Stimulated activated CD8-positive, alpha-beta memory T cell treated with anti-CD3 and anti-CD28 coated beads, Interleukin-4, amount 100 ng/mL, for 4 hours (primary cell): ENCODE measurements at places on chromosomes 12 and 14.

DNA sequence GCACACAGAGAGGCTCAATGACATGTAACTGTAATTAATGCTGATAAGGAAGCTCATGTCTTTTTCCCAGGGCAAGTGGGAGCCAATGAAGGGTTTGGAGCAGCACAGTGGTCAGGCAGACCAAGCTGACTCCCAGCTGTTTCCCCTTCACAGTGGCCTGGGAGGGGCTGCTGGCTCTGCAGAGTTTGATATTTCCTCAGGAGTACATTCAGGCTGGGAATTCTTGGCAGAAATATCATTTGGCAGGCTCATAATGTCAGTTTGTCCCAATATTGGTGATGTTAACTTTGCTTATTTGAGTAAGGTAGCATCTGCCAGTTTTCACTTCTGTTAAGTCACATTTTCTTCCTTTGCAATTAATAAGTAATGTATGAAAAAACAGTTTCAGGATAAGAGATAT lies 247.0 kb downstream of the EMP1 start:
- no peak for DNase-seq

- no peak for DNase-seq
These were observed 55.0 kb downstream of the CCDC85C start for GRCh38 chr14:99548871-99549515.

DNA sequence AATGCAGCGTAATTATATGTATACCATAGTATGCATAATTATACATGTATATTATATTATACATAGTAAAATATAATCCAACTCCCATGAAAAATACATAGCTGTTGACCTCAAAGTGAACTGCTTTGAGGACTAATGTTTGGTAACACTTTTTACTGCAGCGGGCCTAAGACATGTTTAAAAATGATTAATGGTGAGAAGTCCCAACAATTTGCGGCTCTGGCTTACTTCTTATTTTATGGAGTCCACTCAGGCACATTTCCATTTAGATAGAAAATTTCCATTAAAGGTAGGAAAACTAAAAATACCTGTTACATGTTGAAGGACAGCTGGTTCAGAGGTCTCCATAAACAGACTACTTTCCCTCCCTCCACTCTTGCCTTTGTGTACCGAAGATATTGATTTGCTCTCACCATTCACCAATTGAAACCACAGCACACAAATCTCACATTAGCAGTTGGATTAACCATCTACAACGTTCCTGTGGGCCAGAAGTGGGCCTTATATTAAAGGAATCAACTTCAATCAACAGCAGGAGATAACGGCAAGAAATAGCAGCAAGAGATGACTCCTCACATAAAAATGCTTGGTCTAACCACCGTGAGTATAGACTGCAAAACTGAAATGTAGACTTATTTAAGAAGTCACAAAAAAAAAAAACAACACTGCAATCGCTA lies 14.1 kb upstream of the NT5DC3 start:
- no peak for DNase-seq

GRCh38 chr12:3152892-3153291 lies 75.7 kb downstream of the TSPAN9 start:
- no peak for DNase-seq

DNA sequence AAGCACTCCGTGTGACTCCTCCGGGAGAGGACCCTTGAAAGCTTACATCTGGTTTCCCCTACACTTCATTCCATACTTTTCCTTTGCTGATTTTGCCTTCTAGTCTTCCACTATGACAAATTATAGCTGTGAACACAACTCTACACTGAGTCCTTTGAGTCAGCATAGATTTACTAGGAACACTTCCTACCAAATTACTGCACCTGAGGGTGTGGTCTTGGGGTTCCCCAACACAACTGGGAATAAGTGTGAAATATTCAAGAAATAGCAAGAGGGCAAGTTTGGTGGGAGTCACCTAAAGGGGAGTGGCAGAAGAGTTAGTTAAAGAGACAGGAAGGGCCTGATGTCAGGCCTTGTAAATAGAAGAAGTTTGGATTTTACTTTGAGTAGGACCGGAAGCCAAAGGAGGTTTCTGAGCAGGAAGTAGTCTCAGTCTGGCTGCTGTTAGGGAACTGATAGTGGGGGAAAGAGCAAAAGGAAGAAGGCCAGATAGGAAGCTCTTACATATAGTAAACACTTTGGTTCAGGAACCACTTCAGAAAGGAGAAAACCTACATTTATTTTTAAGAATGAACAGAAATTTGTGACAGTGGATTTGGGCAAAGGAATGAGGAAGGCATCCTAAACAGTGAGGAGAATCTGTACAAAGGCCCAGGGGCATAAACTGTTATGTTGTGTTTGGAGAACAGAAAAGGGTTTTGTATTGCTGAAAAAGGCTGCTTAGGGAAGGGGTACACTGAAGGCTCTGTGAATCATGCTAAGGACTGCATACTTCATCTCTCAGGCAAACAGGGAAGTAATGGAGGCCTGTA lies 14.2 kb downstream of the SEL1L start:
- DNase-seq: no peak

- no peak for DNase-seq
These were observed 10.7 kb upstream of the TCL1B start for GRCh38 chr14:95675486-95675885.

DNA sequence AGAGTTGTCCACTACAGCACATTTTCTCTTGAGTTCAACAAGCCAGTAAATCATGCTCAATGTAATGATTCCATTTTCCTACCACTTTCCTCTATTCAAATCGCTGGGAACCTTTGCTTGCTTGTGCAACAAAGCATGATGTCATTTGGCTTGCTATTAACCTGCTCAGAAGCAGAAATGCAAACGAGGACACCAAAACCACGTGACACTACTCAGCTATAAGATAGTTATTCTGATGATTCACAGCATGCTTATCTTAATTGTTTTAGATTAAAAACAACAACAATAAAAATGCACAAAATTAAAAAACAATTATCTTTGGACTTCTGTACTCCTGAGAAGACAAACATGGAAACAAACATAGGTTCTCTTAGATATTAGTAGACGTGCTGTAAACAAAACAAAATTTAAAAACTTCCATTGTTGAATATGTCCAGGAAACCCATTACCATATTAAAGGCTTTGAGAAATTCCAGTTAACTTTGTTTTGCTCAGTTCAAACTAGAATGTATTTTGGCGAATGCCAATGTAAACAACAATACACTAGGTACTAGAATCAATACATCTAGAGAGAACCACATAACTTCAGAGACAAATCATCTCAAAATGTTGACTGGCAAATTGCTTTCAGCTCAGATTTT lies 77.5 kb upstream of the KRAS start:
- no peak for DNase-seq

- DNase-seq: no peak
These were observed 13.3 kb upstream of the LRRC10 start for GRCh38 chr12:69623970-69624369.

- DNase-seq: no peak
These were observed 43.9 kb downstream of the GUCY2C start for GRCh38 chr12:14652483-14652882.

- no peak for DNase-seq
These were observed 69.8 kb downstream of the SLC6A12 start for GRCh38 chr12:143964-144649.

DNA sequence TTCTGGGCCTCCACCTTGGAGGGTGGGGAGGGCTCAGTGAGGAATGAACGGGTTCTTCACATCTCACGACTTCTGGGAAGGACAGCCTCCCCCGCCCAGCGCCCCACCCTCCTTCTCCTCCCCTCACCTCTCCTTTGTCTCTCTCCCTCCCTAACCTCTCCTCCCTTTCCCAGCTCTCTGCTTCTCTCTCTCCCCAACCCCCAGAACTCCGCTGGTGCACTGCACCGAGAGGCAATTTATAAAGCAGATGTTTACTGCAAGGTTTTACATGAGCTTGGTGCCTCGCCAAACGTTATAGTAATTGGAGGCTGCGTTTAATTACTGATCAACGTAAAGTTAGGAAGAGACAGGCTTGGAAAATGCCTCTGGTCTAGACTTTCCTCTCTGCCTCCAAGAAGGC lies 42.9 kb upstream of the FAM222A start:
- DNase-seq: no peak

DNA sequence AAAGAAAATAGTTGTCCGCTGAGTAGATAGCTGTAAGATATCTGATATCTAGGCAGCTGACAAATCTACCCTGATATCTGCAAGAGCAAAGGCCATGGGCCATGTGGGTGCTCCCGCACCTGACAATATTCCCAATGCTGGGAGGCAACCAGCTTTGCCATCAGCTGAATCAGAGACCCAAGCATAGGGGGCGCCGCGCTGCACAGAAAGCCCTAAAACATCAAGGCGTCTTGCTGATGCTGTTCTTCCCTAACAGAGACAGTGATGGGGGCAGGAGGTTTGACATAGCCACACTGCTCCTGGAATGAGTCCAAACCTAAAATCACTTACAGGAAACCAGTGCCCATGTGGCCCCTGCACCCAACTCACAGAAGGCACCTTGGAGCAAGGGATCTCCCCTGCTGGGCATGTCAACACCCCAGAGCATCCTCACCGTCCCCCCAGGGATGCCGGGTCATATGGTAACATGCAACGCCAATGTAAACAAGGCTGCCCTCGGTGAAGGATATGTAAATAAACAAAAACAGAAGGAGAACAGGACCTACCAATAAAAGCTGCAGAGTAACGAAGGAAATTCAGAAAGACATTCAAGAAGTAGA lies 199.5 kb downstream of the TMEM132D start:
- DNase-seq: no peak

- no peak for DNase-seq
These were observed 84.9 kb upstream of the DUSP6 start for GRCh38 chr12:89437231-89437630.

- no peak for DNase-seq
These were observed 196.7 kb downstream of the ALX1 start for GRCh38 chr12:85476756-85477155.

DNA sequence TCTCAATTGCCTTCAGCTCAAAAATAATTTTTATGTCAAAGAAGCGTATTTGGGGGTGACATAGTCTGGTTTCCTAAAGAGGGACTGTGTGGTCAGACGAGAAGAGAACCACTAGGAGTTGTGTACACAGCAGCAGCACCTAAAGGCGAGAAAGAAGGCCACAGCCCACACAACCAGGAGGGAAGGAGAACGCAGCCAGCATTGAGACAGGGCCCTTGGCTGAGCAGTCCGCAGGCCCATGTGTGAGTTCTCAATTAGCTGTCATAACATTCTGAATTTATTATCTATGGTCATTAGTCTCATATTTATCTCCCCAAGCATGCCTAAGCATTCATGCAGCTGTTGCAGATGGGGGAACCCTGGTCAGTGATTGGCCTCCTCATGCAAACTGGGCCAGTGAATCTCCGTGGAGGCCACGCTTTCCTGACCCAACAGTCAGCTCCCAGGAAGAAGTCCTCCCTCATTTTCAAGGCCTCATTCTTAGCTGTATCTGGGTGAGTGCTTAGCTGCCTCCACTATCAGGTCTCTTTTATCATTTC lies 81.2 kb upstream of the ATF7IP start:
- no peak for DNase-seq

DNA sequence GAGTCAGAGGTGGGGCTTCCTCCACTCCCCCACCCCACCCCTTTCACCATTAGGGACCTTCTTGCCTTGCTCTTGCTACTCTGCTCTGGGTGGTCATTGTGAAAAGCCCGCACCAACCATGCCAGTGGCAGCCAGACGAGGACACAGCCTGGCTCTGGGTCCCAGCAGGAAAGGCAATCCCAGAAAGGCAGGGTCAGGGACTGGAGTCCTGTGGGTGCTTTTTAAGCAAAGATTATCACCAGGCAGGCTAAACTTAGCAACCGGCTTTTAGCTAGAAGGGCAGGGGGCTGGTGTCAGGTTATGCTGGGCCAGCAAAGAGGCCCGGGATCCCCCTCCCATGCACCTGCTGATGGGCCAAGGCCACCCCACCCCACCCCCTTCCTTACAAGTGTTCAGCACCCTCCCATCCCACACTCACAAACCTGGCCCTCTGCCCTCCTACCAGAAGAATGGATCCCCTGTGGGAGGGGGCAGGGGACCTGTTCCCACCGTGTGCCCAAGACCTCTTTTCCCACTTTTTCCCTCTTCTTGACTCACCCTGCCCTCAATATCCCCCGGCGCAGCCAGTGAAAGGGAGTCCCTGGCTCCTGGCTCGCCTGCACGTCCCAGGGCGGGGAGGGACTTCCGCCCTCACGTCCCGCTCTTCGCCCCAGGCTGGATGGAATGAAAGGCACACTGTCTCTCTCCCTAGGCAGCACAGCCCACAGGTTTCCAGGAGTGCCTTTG lies 1.2 kb upstream of the GAPDH start:
- no peak for DNase-seq

GRCh38 chr12:71456316-71456715 lies 16.7 kb downstream of the LGR5 start:
- no peak for DNase-seq

- no peak for DNase-seq
These were observed 4.4 kb upstream of the NPAS3 start for GRCh38 chr14:32934073-32934880.

- DNase-seq: no peak
These were observed 56.6 kb upstream of the CRACR2A start for GRCh38 chr12:3809357-3810015.

DNA sequence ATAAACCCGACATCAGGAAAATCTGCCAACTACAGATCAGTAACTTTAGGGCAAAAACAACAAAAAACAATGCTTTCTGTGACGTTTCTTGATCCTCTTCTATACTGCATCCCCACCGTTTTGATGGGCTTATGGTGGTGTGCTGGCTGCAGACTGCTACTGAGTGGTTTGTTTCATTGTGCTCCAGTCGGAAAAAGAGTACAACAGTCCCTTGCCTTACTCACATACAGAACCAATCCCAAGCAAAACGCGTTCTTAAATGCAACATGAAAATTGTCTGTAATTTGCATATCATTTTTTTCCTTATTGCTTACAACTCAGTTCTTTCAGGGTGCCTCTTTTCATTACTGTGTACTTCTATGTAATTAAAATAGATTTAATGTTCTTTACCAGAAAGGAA lies 2.3 kb downstream of the ETV6 start:
- no peak for DNase-seq

- no peak for DNase-seq
These were observed 155.9 kb upstream of the CCDC196 start for GRCh38 chr14:66330228-66330627.
